T-cell (primary cell): ENCODE measurements at places on chromosomes 7 and 10.

DNA sequence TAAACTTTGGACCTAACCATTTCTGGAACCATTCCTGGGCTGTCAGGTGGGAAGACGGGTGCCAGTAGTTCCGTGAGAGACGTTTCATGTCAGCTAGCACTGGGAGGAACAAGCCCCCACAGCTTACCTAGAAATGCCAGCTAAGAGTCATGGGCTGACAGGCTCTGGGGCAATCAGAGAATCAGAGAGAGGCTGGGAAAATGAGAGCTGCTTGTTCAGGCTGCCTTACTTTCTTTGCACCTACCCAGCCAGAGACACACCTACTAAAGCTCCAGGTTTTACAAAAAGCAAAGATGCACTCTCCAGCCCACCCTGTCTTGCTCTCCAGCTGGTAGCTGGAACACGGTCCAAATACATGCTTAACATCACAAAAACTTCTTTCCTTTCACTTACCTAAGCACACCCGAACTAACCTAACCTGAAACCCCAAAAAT is 688 bp downstream of the PTN start:
- no peak for DNase-seq

- DNase-seq = no peak
These were observed 56.7 kb downstream of the DLG5 start for GRCh38 chr10:77869626-77870420.

DNA sequence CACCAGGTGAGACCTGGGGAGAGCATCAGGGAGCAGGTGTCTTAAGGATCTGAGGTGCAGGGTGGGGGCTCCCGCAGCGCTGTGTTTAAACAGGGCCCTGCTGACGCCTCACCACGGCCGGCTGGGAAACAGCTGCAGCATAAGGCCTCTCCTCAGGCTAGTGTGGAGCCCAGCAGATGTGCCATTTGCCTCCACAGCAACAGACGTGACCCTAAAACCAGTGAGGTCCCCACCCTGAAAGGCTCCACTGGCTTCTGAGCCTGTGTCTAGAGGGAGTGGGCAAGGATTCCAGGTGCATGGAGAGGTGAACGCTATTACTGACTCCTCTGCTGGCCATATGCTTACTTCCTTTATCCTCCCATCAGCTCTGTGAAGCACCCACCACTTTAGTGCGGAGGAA is 47.8 kb downstream of the SYPL1 start:
- DNase-seq = no peak

DNA sequence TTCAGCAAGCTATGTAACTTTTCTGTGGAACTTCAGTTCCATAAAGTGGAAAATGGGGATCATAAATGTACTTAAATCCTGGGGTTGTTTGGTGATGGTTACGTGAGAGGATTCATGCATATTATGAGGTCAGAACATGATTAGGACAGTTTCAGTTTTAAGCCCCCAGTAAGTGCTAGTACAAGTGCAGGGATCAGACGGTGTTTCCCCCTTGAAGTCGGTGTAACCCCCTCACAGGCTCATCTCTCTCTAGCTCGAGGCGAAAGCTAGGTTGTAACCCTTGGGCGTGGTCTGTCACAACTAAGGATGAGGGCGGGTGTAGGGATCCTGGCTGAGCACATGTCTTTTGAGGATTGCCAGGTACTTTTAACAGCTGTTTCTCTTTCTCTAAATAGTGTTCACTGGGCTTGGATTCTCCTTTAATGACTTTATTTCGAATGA is 84.7 kb downstream of the SPAG6 start:
- DNase-seq = no peak

- DNase-seq = no peak
These were observed 8.3 kb upstream of the FMC1 start for GRCh38 chr7:139332697-139333359.

GRCh38 chr7:27647046-27647445 is 15.6 kb downstream of the HIBADH start:
- DNase-seq = no peak

GRCh38 chr7:104993217-104993862 is 20.7 kb upstream of the KMT2E start:
- no peak for DNase-seq

GRCh38 chr10:124065382-124066125 is 27.8 kb downstream of the CHST15 start:
- no peak for DNase-seq

DNA sequence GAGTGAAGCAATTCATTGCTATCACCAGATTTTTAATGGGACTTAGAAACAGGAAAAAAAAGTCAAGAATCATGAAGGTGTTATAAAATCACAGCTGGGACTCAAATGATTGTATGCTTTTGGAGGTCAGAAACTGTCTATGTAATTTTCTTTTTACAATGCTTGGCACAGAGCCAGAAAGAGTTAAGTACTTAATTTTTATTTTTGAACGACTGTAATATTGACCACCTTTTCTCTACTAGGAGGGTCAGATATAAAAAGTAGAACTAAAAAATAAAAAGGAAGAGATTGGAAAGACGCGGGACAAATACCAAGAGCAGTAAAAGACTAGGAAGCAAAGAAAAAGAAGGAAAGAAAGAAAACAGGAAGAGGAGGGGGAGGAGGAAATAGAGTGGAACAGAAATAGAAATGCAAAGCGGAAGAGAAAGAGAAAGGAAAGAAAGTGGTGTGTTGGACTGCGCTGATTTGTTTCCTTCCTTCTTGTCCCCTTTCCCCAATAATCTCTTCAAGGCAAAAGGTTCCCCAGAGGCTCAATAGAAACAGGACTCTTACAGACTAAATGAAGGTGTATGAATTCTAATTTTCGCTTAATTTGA is 23.2 kb upstream of the C1GALT1 start:
- DNase-seq = no peak

- DNase-seq = no peak
These were observed 8.7 kb upstream of the OPALIN start for GRCh38 chr10:96367470-96367869.

DNA sequence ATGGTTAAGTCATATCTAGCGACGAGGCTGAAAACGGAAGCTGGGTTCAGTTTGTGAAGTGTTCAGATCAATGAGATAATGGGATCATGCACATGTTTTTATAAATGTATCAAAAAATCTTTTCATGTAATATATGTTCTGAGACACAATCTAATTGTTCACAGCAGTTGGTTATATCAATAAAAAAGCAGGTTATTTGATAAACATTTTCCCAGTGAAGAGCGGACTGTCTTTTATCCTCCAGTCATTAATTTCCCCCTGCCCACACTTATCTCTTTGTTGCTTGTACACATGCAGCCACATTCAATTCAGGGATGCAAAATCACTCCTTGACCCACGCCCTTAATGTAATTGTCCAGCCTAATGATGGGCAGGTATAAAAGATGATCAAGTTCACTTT is 563.1 kb downstream of the INHBA start:
- no peak for DNase-seq

DNA sequence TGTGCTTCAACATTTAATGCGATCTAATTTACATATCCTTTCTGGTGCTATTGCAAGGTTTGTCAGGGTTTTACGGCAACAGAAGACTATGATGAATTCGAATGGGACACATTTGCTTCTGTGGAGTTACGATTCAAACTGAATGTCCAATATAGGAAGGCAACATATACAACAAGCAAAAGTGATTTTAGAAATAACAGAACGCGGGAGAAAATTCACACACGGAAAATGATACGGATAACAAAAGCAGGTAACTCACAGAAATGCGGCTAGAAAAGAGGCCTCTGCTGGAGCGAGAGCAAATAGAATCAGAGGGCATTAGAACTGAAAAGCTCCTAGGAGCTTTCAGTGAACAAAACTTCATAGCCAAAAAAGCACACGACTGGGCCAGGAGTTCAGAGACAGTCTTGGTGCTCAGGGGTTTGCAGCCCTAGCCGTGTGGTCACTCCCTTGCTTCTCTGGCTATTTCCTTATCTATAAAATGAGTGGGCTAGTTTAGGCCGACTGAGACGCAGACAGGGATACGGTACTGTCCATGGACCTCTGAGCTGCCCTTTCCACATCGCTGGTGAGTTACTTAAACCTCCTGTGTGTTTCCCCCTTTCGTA is 557 bp upstream of the TAX1BP1 start:
- no peak for DNase-seq

DNA sequence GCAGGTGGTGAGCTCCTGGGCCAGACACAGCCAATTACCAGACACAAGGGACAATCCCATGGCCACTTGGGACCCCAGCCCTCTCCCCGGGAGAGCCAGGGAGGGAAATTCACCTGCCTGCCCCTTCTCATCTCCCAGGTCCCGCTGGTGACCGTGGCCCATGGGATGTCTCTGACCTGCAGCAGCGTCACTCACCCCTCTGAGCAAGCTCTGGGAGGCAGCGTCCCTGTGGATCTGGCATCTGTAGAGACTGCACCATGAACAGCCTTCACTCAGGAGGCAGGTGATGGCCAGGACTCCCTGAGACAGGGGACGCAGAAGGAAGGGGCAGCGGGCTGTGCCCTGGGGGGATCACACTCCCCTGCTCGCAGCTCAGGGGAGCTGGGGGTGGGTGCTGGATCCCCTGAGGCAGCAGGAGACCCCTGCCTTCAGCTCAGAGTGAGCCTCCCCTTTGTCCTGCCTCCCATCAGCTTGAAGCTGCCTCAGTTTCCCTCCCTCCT is 90.8 kb downstream of the FOXL3 start:
- no peak for DNase-seq

DNA sequence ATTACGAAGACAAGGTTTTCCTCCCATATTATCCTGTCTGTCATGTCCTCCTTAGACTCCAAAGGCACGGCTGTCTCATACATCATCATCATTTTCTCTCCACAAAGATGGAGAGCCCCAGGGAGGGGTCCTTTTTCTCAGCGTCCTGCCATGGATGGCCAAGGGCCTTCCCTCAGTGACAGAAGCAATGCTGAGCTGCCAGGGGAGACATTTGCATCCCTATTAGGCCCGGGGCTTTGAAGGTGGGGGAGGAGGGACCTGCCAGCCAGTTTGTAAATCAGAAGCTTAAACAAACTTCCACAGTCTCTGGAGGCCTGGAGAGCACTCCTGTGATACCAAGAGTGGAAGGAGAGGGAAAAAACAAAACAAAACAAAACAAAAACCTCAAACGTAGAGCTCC is 112.4 kb upstream of the ADO start:
- DNase-seq = no peak

- DNase-seq = no peak
These were observed 264.6 kb downstream of the DGKB start for GRCh38 chr7:14637968-14638367.

DNA sequence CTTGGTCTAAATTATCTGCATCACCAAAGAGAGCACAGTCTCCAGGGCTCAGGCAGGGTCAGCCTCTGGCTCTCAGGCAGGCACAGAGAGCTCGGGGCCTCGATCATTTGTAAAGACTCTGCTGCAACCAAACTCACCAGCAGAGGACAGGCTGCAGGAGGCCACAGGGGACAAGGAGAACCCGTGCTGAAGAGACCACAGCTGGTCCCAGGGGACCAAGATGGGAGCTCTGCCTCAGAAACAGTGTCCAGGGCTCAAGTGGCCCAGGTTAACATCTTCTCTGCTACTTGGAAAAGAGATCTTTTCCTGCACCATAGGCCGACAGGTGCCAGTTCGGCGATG is 543.2 kb downstream of the PTPRN2 start:
- DNase-seq = no peak

GRCh38 chr10:351770-352334 is 216.6 kb downstream of the ZMYND11 start:
- DNase-seq = peak; percentile 29

DNA sequence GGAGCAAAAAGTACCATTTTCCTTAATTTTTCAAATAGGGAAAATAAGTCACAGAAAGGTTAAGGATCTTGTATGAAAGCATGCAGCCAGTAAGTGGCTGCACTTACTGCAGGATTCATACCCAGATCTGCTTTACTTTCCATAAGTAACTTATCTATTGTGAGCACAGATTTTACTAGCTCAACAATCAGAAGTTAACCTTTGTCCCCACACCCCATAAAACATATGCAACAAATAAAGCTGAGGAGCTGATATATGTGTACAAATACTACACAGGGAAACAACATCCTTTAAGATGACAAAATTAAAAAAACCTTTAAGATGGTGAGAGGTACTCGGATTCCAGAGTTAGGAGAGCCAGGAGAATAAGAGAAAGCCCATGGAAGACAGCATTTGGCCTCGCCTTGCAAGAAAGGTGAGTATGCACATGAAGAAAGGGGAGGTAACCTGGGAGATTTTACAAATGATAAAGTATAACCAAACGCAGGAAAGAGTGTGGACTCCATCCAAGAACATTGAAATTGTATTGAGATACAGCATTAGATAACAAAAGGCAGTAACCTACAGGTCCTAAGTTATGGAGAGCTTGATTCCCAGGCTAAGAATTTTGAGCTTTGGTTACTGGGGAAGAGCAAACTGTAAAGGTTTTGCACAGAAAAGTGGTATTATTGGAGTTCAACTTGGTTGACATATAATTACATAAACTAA is 87.1 kb downstream of the ITGB8 start:
- DNase-seq = no peak
